ENCODE measurements at places on chromosomes 4 and X.

DNA sequence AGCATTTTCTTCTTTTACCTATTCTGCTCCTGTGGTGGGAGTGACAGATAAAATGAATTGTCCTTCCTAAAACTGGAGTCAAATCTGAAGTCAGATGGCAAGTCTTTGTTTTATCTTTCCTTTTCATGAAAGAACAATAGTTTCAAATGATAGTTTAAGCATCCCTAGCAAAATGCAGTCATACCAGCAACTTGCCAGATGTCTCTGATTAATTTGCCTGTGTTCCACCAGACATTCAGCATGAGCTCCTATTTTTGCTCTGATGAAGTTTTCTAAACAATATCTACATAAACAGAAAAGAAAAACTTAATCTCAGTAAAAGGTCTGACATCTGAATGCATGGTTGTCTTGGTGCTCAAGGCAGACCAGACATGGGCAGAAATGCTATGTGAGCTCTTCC, 15.2 kb downstream of the PRKG2 start:
- no peak for DNase-seq

- no peak for DNase-seq
Measured at GRCh38 chr4:99606716-99607115, 32.1 kb downstream of the MTTP start.

- DNase-seq: no peak
Measured at GRCh38 chr4:147975933-147976928, 244.3 kb downstream of the ARHGAP10 start.

DNA sequence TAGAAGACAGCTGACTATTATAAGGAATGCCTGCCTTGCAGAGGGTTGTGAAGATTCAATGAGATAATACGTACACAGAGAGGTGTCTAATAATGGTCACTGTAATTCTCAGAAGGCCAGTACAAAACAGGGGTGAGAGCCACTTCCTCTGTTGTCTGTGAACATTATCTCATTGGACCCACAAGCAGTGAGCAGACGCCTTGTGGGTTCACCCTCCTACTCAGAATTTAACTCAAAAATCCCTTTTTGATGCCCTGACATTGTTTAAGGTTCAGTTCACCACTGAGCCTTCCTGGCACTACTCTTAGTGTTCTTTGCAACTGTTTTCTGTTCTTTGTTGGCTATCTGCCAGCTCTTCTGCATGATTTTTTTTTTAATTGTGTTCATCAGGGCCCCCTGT, 467.4 kb downstream of the BCOR start:
- no peak for DNase-seq

- peak; percentile 13 for DNase-seq
Measured at GRCh38 chrX:373641-374471, 12.9 kb downstream of the PPP2R3B start.

DNA sequence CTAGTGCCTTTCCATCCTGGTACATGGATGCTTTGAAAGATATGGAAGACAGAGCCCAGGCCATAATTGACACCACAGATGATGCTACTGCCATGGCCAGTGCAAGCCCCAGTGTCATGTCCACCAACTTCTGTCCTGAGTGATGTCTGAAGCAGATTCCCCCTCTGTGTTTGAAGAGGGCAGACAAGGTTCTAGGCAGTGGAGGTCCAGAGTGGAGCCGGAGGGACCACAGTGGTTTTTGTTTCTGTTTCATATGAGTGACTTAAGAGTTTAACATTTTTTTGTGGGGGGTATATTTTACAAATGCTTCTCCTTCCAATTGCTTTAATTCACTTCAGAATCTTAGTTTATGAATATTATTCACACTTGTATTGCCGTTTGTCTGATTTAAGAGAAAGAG, 6.0 kb upstream of the MAGEC1 start:
- DNase-seq: no peak

All from activated CD4-positive, alpha-beta T cell treated with anti-CD3 and anti-CD28 coated beads, Interleukin-2, amount 50 U/mL, for 1 hour (primary cell).